Memory B cell (primary cell): ENCODE measurements at places on chromosomes 3 and 15.

DNA sequence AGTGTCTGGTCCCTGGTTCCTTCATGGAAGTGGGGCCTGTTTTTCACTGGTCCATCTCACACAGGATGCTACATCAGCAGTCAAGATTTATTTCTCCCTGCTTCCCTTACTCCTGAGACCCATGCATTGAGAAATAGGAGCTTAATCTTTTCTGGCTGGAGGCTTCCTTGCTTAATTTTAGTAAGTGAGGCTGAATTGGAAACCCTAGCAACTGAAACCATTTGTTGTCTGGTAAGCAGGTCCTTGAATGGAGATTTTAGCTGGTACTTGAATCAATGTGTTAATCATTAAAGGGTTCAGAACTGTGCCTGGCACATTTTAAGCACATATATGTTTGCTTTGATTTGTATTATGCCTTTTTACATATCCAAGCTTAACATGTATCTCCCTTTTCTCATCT lies 20.2 kb upstream of the MEF2A start:
- no peak for DNase-seq

GRCh38 chr3:21273259-21274025 lies 477.6 kb downstream of the ZNF385D start:
- no peak for DNase-seq

GRCh38 chr3:65251375-65251774 lies 563.6 kb upstream of the ADAMTS9 start:
- no peak for DNase-seq

- DNase-seq: no peak
These were observed 2.7 kb upstream of the OPA1 start for GRCh38 chr3:193590088-193590856.

- DNase-seq: no peak
These were observed 73.4 kb downstream of the FAM174B start for GRCh38 chr15:92582206-92582605.

DNA sequence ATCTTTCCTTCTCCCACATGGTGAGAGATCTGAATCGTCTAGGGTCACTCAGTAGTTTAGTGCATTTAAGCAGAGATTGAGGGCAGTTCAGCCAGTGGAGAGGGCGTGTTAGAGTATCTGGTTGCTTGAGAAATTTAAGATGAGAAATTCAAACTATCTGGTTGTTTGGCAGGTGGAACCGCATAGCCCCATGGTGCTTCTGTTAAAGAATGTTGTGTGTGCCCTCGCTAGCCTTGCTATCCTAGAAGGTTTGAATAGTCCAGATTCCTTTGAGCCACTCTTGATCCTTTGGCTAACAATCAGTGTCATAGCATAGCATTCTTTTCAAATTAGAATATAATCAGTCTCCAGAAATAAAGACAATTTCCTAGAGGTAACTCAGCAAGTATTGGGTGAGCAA lies 32.1 kb downstream of the ABHD17C start:
- no peak for DNase-seq

GRCh38 chr15:69624155-69624520 lies 171.5 kb downstream of the RPLP1 start:
- no peak for DNase-seq

DNA sequence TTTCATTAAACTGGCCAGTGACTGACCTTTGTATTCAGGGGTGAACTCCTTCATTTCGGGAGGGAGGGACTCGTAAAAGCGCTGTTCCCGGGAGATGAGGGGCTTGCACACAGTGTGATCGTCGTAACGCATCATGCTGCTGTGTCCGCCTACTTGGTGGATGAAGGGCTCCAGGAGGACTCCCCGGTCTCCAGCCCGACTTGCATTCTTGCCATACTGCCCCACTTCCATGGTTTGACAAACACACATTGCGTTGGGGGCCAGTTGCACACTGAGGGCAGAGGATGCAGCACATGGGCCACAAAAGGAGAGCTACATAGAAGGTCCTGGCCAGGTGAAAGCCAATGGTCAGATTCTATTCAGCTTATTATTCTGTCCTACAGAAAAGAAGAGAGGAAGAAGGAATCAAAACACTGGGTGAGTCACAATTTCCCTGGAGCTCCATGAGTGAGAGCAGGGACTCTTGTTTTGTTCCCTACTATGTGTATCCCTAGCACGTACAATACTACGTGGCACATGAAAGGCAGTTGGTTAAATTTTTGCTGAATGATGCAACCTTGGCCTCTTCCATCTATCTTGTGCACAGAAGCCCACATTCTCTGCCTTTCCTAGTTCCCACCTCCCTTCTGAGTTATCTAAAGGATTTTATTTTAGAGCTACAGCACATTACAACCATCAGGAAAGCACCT lies 24.2 kb upstream of the GMPPB start:
- no peak for DNase-seq

GRCh38 chr15:70213794-70214193 lies 116.1 kb upstream of the TLE3 start:
- DNase-seq: no peak

GRCh38 chr15:35485411-35485810 lies 60.6 kb downstream of the DPH6 start:
- DNase-seq: no peak

DNA sequence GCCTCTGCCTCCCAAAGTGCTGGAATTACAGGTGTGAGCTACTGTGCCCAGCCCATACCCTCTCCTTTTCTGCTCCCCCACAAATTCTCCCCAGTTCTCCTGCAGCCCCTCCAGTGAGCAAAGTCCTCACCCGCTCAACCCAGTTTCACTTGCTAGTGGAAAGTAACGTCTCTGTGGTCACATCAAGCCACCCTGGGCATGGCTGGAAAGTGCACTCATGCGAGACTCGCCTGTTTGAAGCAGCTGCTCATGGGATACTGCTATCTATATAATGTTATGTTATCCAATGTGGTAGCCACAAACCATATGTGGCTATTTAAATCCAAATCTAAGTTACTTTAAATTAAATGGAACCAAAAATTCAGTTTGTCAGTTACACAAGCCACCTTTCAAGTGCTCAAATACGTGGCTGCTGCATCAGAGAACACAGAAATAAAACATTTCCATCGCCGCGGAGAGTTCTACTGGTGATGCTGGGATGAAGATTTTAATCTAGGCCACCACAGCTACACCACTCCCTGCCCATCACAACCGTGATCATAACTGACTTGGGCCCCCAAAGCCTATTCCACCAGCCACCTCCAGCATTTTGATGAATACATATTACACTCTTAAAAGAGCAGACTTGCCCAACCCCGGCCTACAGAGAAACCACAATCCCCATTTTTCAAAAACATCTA lies 119.4 kb downstream of the LIPC start:
- no peak for DNase-seq

GRCh38 chr3:52777127-52777958 lies at the start of gene ITIH1:
ITIH1 (plus strand) TSS chr3:52777599; CDS start chr3:52777616, 17 bp downstream.
- peak; percentile 16 for DNase-seq

DNA sequence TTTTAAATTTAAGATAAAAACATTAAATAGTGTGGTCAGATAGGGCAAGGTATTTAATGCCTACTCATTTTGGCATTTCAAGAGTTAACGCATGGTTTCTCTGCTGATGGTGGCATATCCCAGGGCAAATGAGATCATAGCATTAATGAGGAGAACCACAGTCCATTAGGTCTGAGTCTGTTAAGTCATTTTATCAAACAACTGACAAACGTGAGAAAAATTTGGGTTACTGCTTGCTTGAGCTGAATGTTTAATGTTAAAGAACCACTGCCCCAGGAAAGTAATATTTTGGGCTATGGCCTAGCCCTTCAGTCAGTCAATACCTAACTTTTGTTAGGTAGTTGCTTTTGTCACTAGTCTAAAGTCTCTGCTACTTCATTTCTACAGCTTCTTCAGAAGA lies 37.9 kb upstream of the SLC2A2 start:
- no peak for DNase-seq

- DNase-seq: no peak
These were observed 1.9 kb downstream of the MINDY2 start for GRCh38 chr15:58773024-58773423.

DNA sequence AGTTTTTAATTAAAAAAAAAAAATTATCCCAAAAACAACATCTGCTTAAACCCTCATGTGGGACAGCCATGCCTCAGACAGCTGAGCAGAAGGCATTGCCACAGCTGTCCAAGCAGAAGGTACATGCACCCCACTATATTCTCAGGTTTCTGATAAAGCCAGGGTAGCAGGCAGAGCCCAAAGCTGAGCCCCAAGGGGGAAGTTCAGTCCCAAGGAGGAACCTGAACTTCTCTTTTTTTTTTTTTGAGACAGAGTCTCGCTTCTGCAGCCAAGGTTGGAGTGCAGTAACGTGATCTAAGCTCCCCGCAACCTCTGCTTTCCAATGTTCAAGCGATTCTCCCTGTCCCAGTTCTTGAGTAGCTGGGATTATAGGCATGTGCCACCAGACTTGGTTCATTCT lies 33.2 kb downstream of the MKRN2 start:
- no peak for DNase-seq

DNA sequence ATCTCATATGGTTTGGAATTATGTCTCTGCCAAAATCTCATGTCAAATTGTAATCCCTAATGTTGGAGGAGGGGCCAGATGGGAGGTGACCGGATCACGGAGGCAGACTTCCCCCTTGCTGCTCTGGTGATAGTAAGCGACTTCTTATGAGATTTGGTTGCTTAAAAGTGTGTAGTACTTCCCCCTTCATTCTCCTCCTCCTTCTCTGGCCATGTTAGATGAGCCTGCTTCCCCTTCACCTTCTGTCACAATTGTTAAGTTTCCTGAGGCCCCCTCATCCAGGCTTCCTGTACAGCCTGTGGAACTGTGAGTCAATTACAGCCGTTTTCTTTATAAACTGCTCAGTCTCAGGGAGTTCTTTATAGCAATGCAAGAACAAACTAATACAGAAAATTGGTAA lies 51.1 kb downstream of the NEDD4 start:
- no peak for DNase-seq

DNA sequence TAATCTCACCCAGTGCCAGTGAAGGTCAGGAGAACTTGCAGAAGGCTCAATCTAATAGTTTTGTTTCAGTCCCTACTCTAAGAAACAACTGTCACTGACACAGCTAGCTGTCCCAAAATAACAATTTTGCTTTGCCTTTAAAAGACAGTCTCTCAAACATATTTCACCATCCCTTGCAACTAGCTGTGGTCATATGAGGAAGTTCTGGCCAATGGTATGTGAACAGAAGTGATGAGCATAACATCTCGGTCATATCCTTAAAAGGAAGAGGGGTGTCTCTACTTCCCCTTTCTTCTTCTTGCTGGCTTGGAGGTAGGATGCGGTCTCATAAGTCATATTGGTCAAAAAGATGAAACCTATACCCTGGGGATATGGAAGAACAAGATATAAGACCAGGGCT lies 198.1 kb downstream of the NEK10 start:
- DNase-seq: no peak

DNA sequence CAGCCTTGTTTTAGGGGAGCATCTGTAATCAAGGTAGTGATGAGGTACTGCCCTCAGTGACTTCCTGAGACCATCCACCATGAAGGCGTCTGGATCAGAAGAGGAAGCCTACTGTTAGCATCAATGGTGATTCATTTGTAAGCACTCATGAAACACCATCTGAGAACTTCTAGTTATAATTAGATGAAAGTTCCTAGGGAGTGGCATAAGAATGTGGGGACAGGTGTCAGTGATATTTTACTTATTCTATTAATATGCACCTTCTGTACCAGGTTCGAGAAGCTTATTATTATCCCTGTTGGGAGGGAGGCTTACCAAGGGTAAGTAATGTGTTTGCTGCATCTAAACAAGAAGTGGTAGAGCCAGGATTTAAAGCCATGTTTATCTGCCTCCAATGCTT lies 295.8 kb upstream of the TBL1XR1 start:
- DNase-seq: no peak

DNA sequence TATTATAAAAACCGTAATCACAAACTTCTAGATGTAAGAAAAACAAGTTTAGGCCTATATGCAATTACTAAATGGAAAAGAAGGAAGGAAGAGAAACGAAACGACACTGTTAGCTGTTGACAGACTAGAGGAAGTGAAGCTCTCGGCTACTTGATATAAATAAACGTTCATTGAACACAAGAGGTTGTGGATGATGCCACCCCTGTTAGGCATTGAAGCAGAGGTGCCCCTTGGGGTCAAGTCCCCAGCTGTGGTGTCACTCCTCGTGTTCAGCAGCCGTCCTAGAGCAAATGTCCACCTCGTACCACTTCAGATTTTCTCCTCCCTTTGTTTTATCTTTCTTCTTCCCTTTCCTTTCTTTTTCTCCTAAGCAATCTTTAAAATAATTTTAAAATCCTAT lies 146.5 kb upstream of the UBE2E1 start:
- DNase-seq: no peak

DNA sequence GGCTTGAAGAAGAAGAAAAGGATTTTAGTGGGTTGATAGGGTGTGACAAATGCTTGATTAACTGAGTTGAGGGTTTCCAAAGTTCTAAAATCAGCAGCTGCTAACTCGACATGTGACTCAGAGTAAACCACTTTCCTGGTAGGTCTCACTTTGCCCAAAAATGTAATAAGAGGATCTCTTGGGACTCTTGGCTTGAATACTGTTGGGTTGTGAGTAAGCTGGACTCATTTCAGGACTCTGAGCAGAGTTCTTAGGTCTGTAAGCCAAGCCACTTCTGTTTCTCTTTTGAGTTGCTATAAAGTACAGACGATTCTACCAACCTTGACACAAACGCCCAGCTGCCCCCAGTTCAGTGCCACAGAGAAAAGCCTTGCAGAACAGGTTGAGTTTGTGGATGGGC lies 241.1 kb downstream of the ZNF621 start:
- no peak for DNase-seq

DNA sequence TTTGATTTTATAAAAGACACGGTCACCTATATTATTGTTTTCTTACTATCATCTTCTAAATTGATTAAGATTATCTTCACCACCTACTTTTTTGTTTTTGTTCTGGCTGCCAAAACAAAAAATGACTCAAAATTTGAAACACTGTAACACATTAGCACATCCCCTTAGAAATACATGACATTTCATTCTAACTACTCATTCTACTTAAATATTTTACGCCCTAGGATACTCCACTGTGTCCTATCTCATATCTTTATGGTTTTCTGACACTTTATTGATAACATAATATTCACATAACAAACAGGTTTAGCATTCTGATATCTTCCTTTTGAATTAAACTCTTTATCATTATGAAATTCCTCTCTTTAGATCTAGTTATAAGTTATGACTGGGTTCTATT lies 656.2 kb downstream of the GBE1 start:
- DNase-seq: no peak

- DNase-seq: no peak
These were observed 83.1 kb downstream of the XXYLT1 start for GRCh38 chr3:195187609-195188425.

- no peak for DNase-seq
These were observed 96.5 kb downstream of the CCNL1 start for GRCh38 chr3:157063469-157063868.

DNA sequence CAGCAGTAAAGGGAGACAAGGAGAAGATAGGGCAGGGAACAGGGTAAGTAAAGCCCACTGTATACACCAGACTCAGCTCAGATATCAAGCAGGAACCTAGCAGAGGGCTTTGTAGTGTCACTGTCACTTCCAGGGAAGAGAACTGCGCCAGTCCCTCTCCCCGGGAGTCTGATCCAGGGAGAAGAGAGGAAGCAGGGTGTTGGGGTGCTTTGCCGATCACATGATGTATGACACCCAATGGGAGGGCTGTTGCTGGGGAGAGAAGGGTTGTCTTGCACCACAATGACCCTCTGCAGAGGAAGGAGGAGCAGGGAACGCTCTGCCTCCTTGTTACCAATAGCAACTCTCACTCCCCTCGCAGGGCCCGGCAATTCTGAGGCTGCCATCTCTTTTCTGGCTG lies 147.2 kb upstream of the SLC2A2 start:
- no peak for DNase-seq

- DNase-seq: peak; percentile 54
These were observed 515 bp downstream of the EIF4G1 start for GRCh38 chr3:184314700-184315542.
